ENCODE measurements at places on chromosomes 16 and 17. TPM values are rescaled to one million over a fixed set of nuclear protein-coding genes. Genes with fewer than 3 reads are reported as not detected.

Gene STH
- total RNA-seq, result not detected

Gene ANKS3
- 22.1 TPM for total RNA-seq

Gene SLC13A2
- total RNA-seq, result 0.10 TPM

Gene CLCN7
- total RNA-seq, result 78.1 TPM

Gene ZDHHC7
- total RNA-seq, result 66.2 TPM

Gene CBFA2T3
- total RNA-seq, result 0.23 TPM

Gene RASL10B
- 0.09 TPM for total RNA-seq

Gene LPO
- not detected for total RNA-seq

Gene COIL
- 18.8 TPM for total RNA-seq

Data from A549 treated with RU486 at 1 μM for 4 hours (cell line).